Right forelimb (tissue), 1 donor: ENCODE measurements at places on chromosomes 7 and 10.

- no peak for DNase-seq
These were observed 374.8 kb upstream of the KIAA1217 start for GRCh38 chr10:23834091-23834490.

DNA sequence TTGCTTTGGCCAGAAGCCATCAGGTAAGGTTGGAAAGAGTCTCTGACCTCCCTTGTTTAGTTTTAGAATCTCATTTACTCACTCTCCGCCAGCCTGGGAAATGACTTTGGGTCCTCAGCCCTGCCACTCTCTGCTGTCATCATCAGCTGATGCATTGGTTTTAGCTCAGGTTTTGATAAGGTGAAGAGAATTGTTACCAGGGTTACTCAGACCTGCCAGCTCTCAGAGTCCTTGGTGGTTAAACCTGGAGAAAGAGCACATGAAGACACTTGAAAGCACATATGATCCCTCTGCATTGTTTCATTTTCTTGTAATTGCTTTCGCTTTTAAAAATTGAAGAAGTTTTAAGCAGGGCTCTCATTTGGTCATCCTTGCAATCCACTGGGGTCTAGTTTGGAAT, 4.0 kb upstream of the CROT start:
- no peak for DNase-seq

DNA sequence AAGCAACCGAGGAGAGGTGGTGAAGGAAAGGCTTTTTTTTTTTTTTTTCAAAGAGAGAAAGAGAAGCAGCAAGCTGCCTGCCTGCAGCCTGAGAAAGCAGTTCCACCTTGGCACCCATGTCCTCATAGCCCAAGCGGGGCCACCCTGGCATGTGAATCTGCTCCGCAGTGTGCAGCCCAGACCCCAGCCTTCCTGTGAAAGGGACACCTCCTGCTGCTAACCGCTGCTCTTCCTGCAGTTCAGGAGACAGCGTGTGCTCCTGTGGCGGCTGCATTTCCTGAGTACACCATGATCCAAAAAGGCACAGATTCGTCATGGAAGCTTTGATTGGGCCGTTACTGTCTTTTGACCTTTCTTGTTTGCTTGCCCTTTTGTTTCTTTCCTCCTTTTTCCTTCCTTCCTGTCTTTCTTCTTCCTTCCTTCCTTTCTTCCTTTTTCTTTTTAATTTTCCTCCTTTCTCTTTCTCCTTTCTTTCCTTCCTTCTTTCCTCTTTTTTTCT, 38.1 kb downstream of the IKZF1 start:
- DNase-seq = no peak

- DNase-seq = no peak
These were observed 994 bp upstream of the CYP51A1 start for GRCh38 chr7:92135052-92135889.

GRCh38 chr7:158926348-158926747, 70.0 kb downstream of the DYNC2I1 start:
- no peak for DNase-seq

- DNase-seq = peak; percentile 63
These were observed 1.1 kb downstream of the WASL start for GRCh38 chr7:123747620-123748141.

- no peak for DNase-seq
These were observed 143.9 kb upstream of the FRMD4A start for GRCh38 chr10:14474656-14475055.

GRCh38 chr7:4638781-4639575, 43.1 kb upstream of the FOXK1 start:
- DNase-seq = no peak

DNA sequence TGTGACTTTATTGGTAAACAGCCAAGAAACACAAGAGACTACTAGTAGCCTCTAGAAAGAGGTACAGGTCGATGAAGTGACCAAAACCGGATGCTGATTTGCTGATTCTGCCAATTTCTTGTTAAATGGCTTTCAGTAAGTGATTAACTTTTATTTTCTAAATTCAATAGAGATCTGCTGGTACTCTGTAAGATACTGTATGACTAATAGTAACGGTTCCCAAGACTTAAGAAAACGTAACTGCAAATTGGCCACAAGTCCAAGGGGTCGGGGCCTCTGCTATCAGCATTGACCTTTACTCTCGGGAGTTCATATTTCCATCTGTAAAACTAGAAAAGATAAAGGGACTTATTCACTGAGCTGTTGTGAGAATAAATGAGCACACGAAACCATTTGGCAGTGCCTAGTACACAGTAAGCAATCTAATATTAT, 1.4 kb downstream of the FAM3C start:
- DNase-seq = no peak

DNA sequence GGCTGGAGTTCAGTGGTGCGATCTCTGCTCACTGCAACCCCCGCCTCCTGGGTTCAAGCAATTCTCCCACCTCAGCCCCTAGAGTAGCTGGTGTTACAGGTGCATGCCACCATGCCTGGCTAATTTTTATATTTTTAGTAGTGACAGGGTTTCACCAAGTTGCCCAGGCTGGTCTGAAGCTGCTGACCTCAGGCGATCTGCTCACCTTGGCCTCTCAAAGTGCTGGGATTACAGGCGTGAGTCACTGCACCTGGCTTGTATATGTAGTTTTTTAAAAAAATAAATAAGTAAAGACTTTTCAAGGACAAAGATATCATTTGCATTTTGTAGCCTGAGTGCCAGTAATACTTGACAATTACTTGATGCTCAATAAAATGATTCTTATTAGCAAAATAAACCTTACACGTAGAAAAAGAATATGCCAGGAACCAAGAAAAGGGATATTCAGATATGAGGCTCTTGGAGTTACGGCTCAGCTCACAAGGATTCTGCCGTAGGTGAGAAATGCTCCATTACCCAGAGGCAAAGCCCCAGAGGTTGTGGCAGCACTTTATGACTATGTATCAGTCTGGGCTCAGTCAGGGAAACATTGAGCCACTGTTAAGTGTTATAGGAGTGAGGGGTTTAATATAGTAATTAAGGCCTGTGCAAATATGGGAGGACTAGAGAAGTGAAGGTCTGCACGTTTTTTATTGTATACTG, 98.5 kb downstream of the TPST1 start:
- DNase-seq = no peak

- no peak for DNase-seq
These were observed 246.9 kb downstream of the NSUN6 start for GRCh38 chr10:18404530-18404929.

DNA sequence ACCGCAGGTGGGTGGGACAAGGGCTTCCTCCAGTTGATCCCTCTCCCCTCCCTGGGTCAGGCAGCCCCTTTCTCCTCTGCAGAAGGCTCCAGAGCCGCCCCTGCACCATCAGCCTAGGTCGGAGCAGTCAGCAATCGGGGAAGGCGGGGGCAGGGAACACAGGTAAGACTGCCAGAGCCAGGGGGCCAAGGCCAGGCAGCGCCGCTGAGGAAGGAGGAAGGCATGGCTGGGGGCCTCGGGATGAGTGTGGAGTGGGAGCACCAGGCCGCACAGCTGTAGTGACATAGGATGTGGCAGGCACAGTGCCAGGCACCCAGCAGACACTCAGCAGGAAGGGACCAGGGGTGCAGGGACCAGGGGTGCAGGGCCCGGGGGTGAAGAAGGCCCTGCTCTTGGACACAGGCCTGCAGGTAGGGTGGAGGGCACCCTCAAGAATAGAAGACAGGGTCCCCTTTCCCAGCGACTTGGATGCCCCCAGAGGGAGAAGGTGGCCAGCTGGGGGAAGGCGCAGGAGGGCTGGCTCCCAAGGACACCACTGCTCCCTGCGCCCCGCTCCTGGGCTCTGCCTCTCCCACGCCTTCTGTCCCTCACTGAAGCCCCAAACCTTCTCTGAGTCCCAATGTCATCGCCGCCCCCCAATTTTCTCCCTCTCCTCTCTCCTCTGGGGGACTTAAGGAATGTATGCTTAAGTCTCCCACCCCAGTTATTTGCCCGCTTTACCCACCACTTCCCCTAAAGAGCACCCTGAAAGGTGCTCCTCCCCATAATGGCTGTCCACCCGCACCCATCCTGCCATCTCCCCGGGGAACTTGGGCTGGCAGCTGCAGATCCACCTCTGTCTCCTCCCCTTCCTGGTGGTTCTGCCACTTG, 38.5 kb downstream of the CAMK2B start:
- DNase-seq = no peak

- DNase-seq = no peak
These were observed 253.2 kb upstream of the SEMA3A start for GRCh38 chr7:84447636-84448293.

GRCh38 chr7:90485734-90486316, 16.4 kb downstream of the PTTG1IP2 start:
- DNase-seq = no peak

DNA sequence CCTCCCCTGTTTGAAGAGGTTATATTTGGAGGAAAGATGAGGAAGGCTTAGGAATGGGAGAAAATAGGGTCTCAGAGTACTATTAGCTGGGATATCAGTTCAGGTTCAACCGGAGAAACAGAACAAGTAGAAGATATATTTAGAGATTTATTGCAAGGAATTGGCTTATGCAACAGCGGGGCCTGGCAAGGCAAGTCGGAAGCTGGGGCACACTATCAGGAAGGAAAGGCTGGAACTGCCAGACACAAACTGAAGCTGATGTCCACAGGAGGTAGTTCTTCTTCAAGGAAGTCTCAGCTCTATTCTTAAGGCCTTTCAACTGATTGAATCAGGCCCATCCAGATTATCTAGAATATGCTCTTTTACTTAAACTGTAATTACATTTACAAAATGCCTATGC, 939.6 kb upstream of the C7orf33 start:
- DNase-seq = no peak

DNA sequence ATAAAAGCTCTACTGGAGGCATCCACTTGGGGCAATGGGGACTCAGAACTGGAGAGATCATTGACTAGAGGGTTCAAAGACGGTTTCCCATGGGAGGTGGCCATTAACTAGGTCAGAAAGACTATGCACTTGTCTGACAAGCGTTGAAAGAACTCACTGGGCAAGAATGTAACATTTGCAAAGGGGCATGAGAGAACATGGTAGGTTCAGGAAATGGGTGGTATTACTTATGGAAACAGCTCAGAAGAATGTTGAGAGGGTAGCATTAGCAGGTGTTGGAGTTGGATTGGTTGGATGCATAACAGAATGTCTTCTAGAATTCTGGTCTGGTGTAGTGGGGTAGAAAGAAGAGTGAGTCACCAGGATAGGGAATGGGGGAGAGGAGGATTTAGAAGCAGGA, 119.1 kb upstream of the CDCA7L start:
- no peak for DNase-seq

GRCh38 chr7:79548727-79549126, 95.3 kb upstream of the MAGI2 start:
- DNase-seq = no peak

DNA sequence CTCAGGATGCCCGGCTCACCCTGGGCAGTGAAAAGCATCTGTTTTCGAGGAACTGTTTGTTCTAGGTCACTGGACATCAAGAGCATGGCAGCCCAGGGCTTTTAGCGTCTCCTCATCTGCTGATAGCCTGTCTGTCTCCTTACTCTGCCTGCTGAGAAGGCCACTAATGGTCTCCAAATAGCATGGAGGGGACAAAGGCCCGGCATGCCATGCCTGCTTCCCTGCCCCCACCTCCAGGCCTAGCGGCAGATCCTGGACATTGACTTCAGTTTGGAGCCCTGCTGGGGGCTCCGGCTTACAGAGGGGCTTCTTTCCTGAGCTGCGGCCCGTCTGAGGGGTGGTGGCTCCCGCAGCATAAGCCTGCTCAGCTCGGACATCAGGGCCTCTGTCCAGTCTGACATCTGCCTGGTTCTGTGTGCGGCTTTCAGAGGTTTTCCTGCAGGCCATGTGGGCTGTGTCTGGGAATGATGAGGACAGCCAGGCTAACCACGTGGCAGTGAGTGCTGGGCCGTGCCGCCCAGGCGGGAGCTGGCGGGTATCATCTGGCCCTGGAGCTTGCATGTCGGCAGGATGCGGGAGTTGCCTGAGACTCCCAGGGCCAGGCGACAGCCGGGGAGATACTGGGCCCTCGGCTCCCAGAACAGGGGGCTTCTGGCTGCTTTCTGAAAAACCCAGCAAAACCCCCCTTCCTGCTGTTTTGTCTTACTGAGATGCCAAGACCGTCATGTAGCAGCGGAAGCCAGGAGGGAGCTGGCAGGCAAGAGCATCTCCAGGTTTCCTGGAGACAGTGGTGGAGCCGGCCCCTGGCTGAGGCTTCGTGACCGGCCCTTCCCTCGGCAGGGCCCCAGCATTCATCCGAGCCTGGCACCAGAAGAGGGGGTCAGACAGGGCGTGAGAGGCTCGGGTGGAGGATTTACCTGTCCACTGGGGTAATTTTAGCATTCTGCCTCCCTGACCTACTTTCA, 9.2 kb downstream of the PFKFB3 start:
- DNase-seq = no peak

- no peak for DNase-seq
These were observed 117.9 kb upstream of the COL1A2 start for GRCh38 chr7:94276795-94277194.

DNA sequence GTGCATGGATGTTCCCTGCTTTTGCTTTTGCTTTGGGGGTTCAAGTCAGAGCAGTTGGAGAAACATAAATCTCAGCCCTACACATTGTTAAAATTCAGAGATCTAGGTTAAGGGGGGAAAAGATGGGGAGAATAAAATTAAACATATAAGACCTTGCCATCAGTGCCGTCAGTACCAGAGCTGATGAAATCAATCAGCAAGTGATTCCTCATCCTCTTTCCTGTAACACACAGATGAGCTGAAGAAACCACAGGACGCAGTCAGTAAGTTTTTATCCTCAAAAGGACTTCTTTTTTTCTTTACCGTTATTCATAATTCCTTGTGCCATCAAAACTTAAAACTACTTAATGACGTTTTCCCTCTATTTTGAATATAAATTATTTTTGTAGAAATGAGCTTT, 5.9 kb downstream of the HECW1 start:
- no peak for DNase-seq

- no peak for DNase-seq
These were observed 3.0 kb upstream of the GIMAP5 start for GRCh38 chr7:150734254-150734653.

DNA sequence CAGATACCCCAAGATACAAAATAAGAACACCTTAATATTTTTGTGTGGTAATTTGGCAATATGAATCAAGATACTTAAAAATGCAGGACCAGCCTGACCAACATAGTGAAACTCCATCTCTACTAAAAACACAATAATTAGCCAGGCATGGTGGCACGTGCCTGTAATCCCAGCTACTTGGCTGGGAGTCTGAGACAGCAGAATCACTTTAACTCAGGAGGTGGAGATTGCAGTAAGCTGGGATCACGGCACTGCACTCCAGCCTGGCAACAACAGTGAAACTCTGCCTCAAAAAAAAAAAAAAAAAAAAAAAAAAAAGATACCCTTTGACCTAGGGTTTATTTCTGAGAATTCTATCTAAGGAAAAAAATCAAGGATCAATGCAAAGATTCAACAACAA, 450.7 kb downstream of the SORCS1 start:
- DNase-seq = no peak

DNA sequence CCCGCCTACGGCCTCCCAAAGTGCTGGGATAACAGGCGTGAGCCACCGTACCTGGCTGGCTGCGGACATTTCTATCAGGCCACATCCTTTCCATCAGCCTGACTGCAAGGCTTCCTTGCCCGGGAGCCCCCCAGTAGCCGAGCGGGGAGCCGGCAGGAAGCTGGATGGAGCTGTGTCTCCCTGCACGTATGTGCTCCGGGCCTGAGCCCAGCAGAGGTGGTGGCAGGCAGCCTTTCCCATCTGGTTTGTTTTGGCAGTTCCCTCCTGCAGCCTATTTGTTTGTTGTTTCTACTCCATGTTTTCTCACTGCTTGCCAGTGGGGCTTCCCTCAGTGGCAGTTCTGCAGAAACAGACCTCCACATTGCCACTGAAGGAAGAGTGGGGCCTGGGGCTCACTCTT, 5.4 kb downstream of the POP7 start:
- no peak for DNase-seq
